ENCODE measurements at places on chromosomes 1 and 21.
A peak's percentile ranks its signal among the peaks of the same experiment; 100 is the strongest.

GRCh38 chr1:109535481-109535880 lies 4.2 kb upstream of the GPR61 start:
- DNase-seq = no peak

- no peak for DNase-seq
These were observed 25.9 kb downstream of the IFNAR1 start for GRCh38 chr21:33350676-33351075.

GRCh38 chr1:230867903-230868735 lies at the start of gene C1orf198:
Gene C1orf198 (minus strand): TSS chr1:230868521. CDS start chr1:230868512, 9 bp downstream.
- peak; percentile 25 for DNase-seq

GRCh38 chr21:25515484-25516405 lies 91.5 kb downstream of the MRPL39 start:
- no peak for DNase-seq

GRCh38 chr1:198151688-198152087 lies 5.1 kb upstream of the NEK7 start:
- no peak for DNase-seq

- no peak for DNase-seq
These were observed 273.4 kb upstream of the CACYBP start for GRCh38 chr1:174726167-174726879.

DNA sequence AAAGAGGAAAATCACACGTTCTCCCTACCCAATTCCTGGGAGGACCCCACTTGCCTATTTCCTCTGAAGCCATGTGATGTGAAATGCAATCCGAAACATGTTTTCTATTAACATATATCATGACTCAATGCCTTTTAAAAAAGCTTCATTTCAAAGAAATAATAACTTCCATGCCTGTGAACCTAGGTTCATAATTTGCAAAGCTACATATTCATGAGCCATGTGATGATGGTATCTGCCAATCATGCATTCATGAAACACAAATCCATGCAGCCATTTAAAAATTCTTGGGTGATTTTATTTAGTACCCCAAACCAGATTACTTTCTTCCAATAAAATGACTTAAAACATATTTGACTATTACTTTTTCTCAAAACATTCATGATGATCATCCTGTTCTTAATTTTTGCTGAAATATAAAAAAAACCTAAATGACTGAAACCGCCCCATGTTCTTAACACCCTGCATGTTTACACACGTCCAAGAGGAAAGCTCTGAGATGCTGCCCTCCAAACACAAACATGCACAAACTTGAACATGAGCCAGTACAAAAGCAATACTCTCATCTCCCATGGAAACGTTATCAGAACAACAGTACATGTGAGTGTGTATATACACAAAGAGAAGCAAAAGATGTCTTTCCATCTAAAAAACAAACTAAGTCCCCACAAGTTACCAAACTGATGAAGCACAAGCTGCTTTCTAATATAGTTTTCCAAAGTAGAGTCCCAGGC lies 140.1 kb downstream of the TGFBR3 start:
- DNase-seq = no peak
